ENCODE measurements at places on chromosomes 1 and 21.

- no peak for DNase-seq
These were observed 173.0 kb upstream of the LMO4 start for GRCh38 chr1:87155648-87156047.

GRCh38 chr1:7393136-7393535 is 378.0 kb upstream of the VAMP3 start:
- peak; percentile 36 for DNase-seq

DNA sequence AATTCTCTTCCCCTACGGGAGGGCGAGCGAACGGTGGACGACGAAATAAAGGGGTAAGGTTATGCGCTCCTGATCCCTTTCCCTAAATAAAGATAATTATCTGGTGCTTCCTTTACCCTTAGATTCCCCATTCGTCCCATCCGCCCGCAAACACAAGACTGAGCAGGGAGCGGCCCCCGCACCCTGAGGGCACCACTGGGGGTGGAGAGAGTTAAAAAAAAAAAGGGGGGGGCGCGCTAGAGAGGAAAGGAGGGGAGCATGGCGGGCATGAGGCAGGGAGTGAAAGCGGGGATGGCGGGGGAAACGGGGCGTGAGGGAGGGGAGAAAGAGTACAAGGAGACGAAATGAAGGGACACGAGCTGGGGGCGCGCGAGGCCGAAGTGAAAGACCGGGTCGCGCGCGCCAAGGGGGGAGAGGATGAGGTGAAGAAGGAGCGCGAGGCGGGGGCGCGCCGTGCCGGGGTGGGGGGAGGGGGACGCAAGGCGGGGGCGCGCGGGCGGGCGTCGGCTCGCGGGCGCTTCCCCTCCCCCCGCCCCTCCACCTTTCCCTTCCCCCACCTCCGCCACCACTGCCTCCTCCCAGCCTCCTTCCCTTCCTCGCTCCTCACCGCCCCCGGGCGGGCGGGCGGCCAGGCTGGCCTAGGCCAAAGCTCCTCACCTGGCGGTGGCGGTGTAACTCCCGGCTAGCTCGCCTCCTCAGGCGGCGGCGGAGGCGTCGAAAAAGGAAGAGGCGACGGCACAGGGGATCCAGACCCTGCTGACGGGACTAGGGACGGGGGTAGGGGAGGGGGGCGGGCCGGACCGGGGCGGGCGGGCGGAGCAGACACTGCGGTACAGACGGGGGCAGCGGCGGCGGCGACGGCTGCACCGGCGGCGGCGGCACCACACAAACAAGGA is 448 bp downstream of the GATAD2B start:
- peak; percentile 31 for DNase-seq

DNA sequence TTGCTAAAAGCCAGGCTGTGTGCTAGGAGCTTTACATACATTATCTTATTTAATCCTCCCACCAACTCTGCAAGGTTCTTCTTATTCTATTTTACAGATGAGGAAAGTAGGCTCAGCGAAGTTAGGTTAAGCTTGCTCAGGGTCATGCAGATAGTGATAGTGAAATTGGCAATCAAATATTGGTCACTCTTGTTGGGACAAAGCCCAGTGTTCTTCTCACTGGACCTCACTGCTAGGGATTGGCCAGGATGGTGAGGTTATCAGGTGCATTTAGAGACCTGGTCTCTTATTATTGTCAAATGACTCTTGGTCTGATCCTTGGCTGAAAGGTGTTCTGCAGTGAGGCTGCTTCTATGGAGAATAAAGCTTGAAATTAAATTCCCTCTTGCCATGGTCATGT is 145.1 kb downstream of the CNIH3 start:
- DNase-seq, result no peak

- no peak for DNase-seq
These were observed 413.3 kb downstream of the PRDM2 start for GRCh38 chr1:14113271-14113670.

- no peak for DNase-seq
These were observed 1.2 kb downstream of the PTTG1IP start for GRCh38 chr21:44872323-44872648.

GRCh38 chr1:153324912-153325311 is 12.2 kb upstream of the PGLYRP3 start:
- no peak for DNase-seq

DNA sequence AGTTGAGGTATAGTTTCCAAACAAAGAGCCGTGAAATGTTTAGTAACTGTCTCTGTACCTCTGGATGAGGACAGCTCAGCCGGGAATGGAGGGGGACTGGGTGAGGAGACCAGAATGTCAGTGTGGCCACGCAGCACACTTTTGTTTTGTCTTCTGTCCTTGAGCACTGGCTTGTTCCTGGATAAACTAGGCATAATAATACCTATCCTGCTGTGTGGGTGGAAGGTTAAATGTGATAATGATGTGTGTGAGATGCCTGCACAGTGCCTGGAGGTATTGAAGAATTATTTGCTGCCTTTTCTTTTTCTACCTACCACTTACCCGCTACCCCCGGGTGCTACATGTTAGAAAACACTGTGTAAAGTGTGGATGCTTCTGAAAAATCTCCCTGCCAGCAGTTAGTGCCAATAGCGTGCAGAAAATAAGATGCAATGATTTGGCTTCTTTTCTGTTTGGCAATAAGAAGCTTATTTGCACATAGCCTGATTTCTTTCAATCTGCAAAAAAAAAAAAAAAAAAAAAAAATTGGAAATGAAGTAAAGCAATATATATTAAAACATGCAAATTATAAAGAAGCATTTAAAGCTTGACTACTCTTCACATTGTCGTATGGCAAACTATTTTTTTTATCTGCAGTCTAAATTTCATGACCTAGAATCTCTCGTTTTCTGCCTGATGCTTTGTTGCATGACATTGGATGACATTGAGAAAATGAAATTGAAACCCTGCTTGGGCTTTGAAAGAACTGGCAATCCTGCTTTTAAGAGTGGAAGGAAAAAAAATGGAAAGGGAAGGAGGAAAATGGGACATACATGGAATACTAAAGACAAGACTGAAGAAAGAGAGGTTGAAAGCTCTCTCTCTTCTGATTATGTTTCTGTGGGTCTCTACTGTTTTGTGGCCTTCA is 89.5 kb downstream of the DISC1 start:
- DNase-seq, result no peak

Measured in SJSA1 (cell line).